ENCODE measurements at places on chromosomes 13 and 19.
A peak's percentile ranks its signal among the peaks of the same experiment; 100 is the strongest.

DNA sequence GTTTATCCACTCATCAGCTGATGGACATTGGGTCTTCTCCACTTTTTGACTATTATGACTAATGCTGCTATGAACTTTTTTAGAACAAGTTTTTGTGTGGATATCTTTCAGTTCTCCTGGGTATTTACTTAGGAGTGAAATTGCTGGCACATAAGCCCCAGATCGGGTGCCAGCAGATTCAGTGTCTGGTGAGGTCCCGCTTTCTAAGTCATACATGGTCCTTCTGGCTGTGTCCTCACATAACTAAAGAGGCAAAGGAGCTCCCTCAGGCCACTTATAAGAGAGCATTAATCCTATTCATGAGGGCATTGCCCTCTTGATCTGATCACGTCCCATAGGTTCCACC is 600 bp upstream of the ZNF226 start:
- no peak for DNase-seq

DNA sequence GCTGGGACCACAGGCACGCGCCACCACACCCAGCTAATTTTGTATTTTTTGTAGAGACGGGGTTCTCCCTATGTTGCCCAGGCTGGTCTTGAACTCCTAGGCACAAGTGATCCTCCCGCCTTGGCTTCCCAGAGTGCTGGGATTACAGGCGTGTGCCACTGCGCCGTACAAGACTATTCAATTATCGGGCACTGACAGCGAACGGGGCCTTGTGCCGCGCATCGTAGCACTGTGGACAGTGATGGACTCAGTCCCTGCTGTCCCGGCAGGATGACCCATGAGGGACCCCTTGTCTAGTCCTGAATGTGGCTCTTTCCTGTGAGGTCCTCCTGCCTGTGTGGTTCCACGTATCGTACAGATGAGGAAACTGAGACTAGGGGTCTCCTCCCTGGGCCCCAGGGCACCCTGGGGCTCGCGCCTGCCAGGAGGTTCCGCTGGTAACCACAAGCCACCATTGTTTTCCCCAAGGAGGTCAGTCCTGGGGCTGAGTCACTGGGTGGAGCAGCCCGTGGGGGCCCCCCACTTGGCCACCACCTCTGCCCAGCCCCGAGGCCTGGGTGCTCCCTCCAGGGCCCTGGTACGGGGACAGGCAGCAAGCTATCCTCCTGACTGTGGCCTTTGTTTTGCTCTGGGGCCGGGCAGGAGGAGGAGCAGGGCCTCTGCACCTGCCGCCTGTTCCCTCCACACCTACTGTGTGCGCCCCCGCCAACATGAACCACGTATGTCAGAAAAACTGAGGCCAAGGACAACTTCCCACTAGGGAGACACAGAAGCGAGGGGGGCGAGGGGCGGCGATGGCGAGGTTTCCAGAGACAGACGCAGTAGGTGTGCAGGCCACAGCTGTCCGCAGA is 2.9 kb upstream of the TCF3 start:
- no peak for DNase-seq

DNA sequence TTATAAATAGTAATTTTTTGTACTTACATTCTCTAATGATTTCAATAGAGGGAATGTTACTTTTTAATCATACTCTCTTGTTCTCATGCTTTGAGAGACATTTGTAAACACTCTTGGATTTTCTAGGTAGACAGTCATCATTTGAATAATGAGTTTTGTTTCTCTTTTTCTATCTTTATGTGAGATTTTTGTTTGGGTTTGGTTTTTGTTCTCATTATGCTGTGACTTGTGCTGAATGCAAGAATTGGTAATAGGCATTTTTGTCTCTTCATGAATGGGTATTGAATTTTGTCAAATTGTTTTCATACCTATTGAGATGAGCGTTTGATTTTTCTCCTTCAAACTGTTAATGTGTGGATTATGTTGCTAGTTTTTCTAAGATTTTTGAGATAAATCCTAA is 56.8 kb upstream of the GPR183 start:
- no peak for DNase-seq

DNA sequence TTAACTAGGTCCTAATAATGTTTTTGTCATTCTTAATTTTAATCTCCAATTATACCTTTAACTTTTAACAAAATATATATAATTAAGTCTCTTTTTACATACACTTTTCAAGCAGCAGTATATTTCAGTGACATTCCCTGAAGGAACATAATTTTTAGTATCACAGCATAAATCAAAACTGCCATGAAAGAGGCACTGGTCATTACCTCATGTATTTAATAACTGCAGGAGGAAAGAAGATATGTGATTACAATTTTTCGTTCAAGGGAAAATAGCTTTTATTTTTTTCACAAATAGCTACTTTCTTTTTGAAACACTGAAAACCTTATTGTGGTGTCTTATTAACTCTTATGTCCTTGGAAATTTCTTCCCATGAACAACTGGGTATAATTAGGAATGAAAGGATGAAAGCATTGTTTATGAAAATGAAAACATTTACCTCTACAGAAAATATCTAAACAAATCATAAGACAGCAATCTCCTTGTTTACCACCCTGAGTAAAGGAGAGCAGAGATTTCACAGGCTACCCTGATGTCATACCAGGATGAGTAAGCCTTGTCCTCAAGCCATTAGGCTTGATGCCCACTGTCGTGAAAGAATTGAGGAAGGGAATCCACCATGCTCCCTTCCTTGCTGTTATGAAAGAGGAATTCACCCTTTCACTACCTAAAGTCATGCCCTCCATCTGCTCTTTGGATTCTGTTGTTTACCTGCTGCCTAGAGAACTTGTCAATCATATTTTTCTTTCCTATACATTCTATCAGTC is 877.2 kb upstream of the PCDH20 start:
- DNase-seq, result no peak

- peak; percentile 73 for DNase-seq
Measured at GRCh38 chr13:113209336-113209758, at the start of gene CUL4A. CUL4A (plus strand) TSS chr13:113209613; CDS start chr13:113209628, 15 bp downstream.

GRCh38 chr13:110012102-110012739 is 225.8 kb upstream of the IRS2 start:
- no peak for DNase-seq

GRCh38 chr19:18373892-18374629 is 11.9 kb upstream of the GDF15 start:
- DNase-seq, result peak; percentile 50

- no peak for DNase-seq
Measured at GRCh38 chr13:108924541-108924940, 295.1 kb downstream of the MYO16 start.

GRCh38 chr19:1674293-1674679 is 21.9 kb upstream of the TCF3 start:
- no peak for DNase-seq

- no peak for DNase-seq
Measured at GRCh38 chr13:112991609-112992008, 22.6 kb downstream of the MCF2L start.

All from activated CD4-positive, alpha-beta T cell treated with anti-CD3 and anti-CD28 coated beads, Interleukin-2, amount 10 ng/mL, durations not matched to agents 7 days and 5 days (primary cell).